ENCODE measurements at places on chromosomes 3 and 15.

- DNase-seq: no peak
Observed at GRCh38 chr15:89993349-89993748, 7.8 kb upstream of the ZNF710 start.

DNA sequence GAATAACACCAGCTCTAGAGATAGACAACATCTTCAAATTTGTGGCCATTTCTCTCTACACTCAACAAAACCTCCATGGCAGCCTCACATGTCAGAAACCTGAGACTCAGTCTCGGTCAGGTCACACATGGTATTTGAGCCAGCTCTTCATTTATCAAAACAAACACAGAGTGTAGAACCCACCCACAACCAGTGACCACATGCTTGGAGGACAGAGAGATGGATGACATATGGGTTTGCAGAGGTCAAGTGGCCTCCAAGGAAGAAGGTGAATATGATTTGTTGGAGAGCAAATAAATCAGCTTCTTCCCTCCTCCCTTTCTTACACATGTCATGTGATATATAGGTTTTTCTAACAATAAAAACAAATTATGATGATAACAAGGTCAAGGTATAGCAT, 278.1 kb upstream of the LRTM1 start:
- no peak for DNase-seq

- DNase-seq: no peak
Observed at GRCh38 chr15:47289656-47290055, 427.6 kb upstream of the SEMA6D start.

DNA sequence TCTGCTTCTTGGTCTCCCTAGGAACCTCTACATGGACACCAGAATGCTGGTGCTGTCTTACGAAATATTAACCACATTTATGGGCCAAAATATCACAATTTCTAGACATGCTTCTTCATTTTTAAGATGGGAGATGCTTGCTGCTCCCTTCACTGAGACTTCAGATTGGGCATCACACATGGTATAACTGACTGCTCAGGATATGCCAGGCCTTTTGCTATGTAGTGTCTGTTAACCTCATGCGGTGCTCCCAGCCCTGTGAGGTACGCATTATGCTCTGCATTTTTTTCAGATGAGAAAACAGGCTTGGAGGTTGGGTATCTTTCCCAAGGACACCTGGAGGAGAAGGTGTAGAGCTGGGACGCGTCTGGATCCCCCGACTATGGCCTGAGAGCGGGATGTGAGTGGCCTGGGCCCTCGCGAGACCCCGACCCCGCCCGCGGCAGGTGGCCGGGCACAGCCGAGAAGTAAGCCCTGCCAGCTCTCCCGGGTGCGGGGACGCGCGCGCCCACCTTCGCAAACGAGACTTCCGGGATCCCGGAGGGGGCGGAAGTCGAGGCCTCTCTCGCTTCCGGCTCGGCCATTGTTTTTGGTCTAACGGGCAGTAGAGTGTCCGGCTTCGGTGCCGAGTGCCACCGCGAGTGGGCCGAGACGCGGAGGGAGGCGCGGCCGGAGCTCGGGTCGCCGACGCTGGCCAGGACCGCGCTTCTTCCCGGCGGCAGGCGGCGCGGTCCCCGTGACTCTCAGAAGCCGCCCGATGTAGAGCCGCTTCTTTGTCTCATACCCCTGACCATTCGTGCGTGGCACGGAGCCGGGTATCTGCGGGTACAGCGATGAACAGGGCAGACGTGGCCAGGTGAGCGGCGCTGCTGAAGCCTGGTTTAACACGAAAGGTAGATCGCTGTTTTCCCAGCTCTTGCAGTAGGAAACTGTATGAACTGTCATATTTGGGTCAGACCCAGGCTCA, at the start of gene ZKSCAN7:
TSS of gene ZKSCAN7 (plus strand) at position 568 of the 967 bp plus-strand sequence. CDS start 1,855 bp downstream, outside the sequence.
- DNase-seq: peak; percentile 48

DNA sequence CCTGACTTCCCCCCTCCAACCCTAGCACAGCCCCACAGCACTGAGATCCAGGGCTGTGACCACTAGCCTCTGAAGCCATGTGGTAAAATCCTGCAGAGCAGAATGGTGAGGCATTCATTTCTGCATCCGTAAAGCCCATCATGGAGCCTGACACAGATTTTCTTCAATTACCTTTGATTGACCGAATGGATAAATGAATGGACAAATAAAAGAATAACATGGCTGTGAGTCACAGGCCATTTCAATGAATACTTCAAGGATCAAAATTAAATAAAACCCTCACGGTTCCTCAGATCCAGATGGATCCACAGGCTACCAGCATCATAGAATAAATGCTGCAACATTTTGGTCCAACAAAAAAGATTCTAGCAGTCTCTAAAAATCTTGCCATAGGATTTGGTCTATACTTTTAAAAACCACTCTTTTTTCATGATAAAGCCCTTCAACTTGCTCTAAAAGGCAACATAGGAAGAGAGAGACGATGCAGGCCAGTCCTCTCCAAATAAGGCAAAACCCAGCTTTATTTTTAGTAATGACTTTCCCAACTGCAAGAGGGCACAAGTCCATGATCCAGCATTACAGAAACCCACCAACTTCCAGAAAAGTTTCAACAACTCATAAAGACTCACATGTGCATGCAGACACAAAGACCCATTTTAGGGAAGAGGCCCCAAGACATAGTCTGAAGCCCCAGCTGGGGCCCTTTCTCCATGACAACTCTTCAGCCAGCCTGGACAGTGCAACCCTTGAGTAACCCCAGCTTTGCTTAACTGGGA, 52.4 kb upstream of the MRPS22 start:
- no peak for DNase-seq

- DNase-seq: no peak
Observed at GRCh38 chr3:110070161-110070916, 733.0 kb upstream of the DPPA4 start.

DNA sequence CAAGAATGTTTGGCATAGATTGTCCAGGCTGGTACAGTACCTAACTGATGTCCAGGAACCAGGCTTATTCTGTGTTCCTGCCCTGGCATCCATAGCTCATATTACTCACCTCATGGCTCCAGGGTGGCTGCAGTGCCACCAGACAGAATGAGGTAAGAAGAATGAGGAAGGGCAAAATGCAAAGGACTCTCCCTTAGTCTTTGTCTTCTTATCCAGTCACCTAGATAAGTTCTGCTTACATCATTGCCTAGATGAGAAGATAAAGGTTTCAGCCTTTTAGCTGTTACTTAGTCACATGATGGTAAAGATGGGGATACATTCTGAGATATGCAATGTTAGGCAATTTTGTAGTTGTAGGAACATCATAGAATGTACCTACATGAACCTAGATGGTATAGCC, 45.8 kb downstream of the CHP1 start:
- no peak for DNase-seq

GRCh38 chr15:41774882-41775417, 666 bp downstream of the MAPKBP1 start:
- DNase-seq: no peak

Measured in stimulated activated CD8-positive, alpha-beta memory T cell treated with anti-CD3 and anti-CD28 coated beads, Interleukin-4, amount 100 ng/mL, for 24 hours (primary cell).